ENCODE measurements at places on chromosomes 5 and 9.

GRCh38 chr9:137492464-137493363 is 33.6 kb upstream of the NSMF start:
- DNase-seq = peak; percentile 82

DNA sequence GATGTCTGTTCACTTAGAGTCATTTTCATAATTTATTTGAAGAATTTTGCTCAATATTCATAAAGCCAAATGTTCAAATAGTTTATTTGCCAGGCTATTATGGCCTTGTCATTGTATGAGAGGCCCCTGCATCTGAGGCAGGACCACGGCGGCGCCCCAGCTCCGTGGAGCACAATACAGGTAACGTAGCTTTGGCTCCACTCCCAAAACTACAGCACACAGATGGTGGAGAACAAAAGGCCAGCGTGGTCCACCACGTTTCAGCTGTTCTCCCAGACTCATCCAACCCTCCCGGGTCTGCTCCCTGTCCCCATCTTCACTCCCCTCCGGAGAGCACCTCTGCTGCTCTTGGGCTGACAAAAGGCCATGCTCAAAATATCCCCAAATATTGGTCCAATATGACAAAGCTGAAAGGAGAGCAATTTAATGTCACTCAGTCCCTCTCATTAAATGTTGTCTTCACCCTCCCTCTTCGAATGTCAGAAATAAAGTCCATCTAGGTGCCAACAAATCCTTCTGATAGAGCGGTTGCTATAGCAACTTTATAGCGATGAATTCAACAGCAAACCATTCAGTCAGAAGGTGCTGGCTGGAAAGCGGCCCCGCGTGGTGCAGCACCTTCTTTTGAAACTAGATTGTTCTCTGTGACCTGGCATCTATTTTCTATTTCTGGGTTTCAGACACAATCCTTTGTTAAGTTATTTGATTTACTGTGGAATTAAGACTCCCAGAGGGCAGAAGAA is 504.3 kb downstream of the ARHGEF28 start:
- DNase-seq = no peak

DNA sequence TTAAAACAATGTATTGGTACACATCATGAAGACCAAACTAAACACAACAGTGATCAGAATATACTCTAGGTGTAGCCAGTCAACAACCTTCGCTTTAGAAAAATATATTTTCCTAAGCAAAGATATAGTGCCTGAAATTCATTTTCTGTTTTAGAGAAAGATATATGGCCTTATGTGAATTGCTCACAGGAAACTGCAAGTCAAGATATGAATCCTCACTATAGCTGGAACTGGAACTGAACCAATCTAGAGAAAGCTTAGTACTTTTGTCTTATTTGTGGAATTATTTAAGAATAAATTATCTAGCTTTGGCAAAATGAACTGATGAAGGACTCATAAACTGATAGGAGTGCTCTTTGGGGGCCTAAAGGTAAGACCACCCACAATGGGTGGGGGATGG is 27.3 kb downstream of the GZMK start:
- DNase-seq = no peak

DNA sequence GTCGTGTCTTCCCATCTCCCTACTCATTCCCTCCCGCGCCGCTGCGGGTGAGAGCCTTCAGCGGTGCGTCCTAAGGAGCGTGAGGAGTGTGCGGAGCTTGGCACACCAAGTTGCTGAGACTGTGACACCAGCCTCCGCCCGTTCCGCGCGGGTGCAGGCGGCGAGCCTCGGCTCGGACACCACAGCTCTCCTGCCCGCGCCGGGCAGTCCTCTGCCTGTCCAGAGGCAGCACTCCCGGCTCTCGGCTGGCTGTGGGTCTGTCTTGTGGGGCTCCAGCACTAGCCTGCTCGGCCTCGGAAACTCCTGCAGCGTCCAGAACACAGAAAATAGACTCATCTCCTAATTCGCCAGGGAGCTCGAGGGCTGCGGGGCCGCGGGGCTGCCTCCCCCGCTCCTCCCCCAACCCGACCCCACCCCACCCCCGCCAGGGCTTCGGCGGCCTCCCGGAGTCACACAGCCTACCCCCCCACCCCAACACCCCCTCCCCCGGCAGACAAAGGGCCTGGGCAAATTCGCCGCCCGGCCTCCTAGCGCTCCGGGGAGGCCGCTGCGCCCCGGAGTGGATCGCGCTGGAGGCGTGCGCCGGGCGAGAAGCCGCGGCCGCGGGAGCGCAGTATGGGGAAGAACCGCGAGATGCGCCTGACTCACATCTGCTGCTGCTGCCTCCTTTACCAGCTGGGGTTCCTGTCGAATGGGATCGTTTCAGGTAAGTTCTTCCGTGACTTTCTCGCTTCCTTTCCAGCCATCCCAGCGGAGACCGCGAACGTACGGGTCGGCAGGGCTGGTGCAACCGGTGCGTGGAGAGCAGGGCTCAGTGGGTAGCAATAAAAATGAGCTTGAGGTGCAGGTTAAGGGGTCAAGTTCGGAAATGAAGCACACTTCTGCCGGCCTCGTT is at the start of gene ADAMTS19:
Gene ADAMTS19 (plus strand): TSS at position 522 of the 895 bp plus-strand sequence. CDS start 94 bp downstream, at position 616.
- DNase-seq = no peak

- no peak for DNase-seq
Measured at GRCh38 chr5:9713959-9714586, 83.9 kb upstream of the TAS2R1 start.

- DNase-seq = no peak
Measured at GRCh38 chr9:1434052-1434767, 384.1 kb downstream of the DMRT2 start.

GRCh38 chr5:134188092-134188491 is 11.3 kb upstream of the SKP1 start:
- no peak for DNase-seq

Measured in COLO829 (cell line).